ENCODE measurements at places on chromosomes 7 and 10.

GRCh38 chr7:69537691-69538090, 60.6 kb upstream of the AUTS2 start:
- no peak for DNase-seq

- DNase-seq = no peak
Measured at GRCh38 chr7:98771519-98771918, 98.3 kb downstream of the TMEM130 start.

DNA sequence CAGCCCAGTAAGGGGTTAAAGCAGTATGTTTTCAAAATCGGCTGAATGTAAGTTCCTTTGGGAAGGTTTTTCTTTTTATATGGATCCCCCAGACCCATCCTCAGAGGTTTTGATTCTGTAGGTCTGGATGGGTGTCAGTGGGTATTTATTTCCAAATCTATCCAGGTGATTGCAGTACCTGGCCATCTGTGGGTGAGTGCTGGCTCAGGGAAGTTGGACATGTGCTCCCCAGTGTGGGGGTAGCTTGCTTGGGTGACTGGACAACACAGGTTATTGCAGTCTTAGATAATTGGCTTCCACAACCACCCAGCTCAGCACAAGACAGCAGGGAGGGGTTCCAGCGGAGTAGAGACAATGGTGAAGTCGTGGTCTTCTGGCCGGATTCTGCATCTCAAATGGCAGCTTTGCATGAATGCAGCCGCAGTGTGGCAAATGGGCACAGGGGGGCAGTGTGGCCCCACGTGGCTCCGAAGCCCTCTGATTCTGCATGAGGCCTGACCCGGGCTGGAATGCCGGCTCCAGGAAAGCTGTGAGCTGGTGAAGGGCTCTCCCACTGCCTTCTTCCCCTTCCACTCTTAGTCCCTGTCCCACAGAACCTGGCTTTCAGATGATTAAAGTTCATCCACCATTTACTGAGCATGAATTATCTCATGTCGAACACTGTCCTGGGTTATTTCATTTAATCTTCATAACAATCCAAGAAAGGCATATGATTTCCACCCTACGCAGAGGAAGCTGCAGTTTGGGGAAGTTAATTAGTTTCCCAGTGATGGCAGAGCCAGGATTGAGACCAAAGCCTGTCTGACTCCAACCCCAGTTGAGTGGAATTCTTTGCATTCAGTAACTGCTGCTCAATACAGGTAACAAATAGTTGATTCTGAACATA, 64.5 kb upstream of the SYPL1 start:
- DNase-seq = peak; percentile 65

DNA sequence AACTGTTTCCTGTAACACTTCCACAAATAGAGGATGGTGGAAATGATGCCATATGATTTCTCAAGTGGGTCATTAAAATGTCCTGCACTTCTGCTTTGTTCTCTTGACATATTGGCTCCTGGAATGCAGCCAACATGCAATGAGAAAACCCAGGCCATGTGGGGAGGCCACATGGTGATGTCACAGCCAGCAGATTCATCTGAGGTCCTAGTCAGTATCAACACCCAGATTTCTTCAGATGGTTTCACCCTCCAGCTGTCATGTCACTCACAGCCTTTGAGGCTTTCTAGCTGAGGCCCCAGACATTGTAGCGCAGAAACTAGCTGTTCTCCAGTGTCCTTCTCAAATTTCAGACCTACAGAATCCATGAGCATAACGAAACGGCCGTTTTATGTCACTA, 102.3 kb upstream of the NUPR2 start:
- no peak for DNase-seq

- DNase-seq = no peak
Measured at GRCh38 chr7:108054537-108054936, 51.6 kb upstream of the LAMB1 start.

GRCh38 chr10:9075420-9075819, 1020.9 kb downstream of the GATA3 start:
- no peak for DNase-seq

DNA sequence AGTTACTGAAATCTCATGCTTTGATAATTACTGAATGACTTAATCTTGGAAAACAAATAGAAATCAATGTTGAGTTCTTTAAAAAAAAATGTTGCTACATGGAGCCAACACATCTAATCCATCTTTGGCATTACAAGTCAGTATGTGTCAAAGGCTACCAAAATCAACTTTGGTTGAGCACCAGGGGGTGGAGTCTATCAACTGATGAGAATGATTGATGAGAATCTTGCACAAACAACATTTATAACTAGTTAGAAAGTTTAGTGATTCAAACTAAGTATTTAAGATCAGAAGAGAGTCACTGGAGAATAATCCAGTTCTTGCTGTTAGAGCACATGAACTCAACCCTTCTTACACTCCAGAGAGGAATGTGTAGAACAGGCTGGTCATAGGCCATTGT, 70.5 kb upstream of the LRRC17 start:
- no peak for DNase-seq

DNA sequence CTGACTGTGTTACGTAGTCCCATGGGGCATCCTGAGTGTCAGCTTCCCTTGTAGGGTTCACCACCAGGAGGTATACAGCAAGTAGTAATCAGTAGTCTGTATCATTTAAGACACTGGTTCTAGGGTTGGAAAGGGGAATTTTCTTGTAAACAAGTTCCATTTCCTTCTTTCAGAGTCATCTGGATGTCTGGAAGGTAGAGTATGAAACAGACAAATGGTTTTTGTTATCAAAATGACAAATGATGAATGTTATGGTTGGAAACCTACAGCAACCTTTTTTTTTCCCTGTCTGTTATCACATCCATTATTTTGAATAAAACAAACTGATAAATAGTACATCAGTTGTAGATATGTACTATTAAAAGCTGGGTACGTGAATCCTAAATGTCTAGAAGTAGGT, 19.1 kb downstream of the SEMA3A start:
- no peak for DNase-seq

DNA sequence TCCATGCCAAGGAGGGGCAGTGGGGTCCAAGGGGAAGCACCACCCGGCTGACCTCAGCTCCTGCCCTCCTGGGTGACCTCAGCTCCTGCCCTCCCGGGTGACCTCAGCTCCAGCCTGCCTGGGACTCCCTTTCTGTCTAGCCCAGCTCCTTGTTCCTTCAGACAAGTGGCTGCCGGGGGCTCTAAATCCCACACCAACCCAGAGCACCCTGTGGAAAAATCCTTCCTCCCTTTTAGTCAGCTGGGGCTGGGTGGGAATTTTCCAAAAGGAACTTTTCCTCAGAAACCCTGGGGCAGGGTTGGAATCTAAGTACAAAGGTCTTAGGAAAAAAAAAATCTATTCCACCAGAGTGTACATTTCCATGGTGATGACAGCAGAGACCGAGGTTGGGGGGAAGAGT, 36.3 kb downstream of the AKR1B1 start:
- no peak for DNase-seq

DNA sequence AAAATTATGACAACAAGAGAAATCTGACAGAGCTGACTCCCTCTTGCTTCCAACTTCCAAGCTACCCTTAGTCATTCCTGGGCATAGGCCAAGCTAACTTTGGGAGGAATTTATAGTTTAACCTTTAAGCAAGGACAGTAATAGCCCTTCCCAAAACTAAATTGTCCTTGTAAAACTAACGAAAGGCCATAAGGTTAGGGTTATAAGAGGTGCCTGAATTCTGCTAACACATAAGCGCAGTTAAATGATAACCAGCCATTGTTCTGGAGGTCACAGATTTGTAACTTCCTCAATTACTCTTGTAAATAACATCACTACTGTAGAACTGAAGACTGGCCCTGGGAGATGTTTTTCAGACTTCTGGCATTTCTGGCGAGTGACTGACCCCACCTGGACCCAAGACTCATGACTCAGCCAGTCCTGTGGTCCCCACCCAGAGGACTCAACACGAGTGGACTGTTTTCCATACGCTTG, 481.2 kb downstream of the KCNMA1 start:
- peak; percentile 67 for DNase-seq

- DNase-seq = no peak
Measured at GRCh38 chr10:112698818-112699164, 251.3 kb upstream of the TCF7L2 start.

DNA sequence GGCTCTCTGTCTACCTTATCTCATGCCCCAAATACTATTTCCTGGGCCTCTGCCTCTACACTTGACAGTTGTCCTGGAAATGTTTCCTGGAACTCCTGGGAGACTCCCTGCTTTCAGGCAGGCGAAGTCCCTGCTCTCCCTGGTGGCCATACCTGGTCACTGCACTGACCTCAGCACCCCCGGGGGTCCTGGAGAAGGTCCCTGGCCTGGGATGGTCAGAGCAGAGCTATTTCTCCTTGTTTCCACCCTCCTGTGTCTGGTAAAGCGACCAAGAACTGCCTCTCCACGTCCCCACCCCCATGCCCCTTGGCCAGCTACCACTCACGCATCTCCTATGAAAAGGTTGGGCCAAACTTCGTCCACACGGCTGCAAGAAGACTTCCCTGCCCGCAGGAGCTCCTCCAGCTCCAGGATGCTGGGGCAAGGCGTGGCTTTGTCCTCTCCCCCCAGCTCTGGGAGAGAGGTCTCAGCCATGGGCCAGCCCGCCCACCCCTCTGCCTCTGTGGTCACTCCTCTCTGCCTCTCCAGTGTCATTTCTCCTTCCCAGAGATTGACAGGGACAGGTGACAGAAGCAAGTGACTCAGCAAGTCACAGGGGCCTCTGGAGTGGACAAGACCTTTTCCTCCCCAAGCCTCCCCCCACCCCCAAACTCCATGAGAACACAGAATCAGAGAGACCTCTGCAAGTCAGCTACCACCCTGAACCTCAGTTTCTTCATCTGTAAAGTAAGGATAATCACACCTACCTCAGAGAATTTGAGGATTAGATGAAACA, 2.6 kb upstream of the SAMD8 start:
- no peak for DNase-seq

Measured in fibroblast of gingiva (primary cell).